ENCODE measurements at places on chromosomes 6 and 20. TPM values are rescaled to one million over a fixed set of nuclear protein-coding genes. Genes with fewer than 3 reads are reported as not detected.

Gene EYS
- total RNA-seq: not detected

DNA sequence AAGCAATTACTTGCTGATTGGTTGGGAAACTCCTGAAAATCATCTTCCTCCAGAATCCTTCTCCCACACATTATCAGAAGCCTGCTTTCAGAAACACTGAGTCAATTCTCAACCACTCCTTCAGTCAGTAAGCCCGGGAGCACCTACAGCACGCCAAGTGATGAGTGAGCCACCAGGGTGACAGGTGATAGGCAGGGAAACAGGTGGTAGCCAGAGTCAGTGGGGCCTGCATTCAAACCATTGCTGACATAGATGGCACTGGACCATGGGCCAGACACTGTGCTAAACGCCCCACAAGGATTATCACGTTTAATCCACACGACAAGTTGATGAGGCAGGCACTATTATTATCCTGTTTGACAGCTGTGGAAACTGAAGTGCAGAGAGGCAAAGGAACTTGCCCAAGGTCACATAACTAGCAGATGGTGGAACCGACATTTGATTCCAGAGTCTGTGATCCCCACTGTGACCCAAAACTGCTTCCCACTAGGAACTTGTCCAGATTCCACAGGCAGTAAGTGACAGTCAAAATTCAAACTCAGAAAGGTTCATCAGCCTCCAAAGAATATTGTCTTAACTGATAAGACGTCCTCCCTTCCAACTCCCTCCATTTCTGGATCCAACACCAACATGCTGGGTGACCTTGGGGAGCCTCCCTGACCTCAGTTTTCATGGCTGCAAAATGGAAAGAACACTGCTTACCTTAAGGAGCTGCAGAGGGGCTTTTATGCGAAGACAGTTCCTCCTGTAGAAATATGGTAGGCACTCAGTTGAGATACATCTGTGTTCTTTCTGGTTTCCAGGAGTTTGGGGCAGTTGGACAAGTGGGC is 23.9 kb upstream of the TOP1 start:
- no peak for DNase-seq

- DNase-seq: no peak
Observed at GRCh38 chr6:47168180-47168579, 126.0 kb upstream of the ADGRF1 start.

DNA sequence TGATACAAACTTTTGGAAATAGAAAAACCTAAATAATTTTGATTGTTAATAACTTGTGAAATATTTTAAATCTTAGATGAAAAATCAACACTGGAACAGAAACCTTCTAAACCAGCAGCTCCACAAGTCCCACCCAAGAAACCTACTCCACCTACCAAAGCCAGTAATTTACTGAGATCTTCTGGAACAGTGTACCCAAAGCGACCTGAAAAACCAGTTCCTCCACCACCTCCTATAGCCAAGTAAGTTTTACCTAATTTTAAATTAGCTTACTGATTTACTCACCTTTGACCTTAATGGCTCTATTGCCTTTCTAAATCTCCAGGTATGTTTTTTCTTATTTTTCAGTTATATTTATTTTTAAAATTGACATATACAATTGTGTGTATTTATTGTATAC is 102.6 kb upstream of the ADGRF4 start:
- DNase-seq: no peak

DNA sequence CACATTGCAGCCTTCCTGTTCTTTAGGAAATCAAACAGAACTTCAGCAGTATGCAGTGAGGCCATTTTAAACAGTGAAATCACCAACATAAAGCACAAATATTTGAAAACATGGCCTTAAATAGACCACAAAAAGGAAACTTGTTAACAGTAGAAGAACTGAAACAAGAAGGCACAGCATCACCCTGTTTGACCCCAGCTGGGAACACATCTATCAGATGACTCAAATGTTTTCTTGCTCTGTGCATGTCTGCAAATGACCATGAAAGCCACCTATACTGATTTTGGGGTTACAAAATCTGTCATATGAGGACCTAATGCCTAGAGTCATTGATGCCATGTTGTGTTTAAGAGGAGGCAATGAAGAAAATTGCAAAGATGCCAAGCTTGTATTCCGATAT is 123.8 kb upstream of the ADGRF1 start:
- DNase-seq: no peak

- DNase-seq: no peak
Observed at GRCh38 chr20:52589251-52589812, 382.8 kb upstream of the TSHZ2 start.

DNA sequence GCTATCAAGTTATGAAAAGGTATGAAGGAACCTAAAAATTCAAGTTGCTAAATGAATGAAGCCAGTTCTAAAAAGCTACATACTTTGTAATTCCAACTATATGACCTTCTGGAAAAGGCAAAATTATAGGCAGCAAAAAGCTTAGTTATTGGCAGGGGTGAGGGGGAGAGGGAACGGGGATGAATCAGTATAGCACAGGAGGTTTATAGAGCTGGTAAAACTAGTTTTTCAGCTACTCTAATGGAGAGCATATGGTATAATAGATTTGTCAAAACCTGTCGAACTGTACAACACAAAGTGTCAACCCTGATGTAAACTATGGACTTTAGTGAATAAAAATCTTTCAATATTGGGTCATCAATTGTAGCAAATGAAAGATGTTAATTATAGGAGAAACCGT is 18.7 kb downstream of the MANEA start:
- no peak for DNase-seq

Gene GUCA1A
- total RNA-seq: not detected

- DNase-seq: no peak
Observed at GRCh38 chr6:89351671-89352277, 748 bp downstream of the UBE2J1 start.

- DNase-seq: no peak
Observed at GRCh38 chr20:51275826-51276225, 252.9 kb upstream of the KCNG1 start.

- no peak for DNase-seq
Observed at GRCh38 chr20:12358006-12358654, 440.4 kb downstream of the BTBD3 start.

DNA sequence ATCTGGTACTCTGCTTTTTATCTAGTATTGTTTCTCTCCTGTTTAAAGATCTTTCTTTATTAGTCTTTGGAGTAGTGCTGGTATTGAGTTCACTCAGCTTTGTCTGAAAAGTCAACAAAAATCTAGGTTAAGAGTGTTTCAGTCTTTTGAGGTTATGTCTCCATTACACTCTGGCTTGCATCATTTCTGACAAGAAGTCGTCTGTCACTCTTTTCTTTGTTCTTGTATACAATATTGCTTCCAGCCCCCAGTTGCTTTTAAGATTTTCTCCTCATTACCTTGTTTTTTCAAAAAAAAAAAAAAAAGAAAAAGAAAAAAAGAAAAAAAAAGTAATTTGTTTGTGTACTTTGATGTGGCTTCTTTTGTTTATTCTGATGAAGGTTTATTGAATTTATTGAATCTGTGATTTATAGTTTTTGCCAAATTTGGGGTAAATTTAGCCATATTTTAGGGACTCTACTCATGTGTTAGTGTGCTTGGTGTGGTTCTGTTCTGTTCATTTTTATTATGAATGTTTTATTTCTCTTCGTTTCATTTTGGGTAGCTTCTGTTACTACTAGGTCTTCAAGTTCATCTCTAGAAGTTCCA is 408.9 kb downstream of the CDKAL1 start:
- no peak for DNase-seq

Gene HAO1
- not detected for total RNA-seq

DNA sequence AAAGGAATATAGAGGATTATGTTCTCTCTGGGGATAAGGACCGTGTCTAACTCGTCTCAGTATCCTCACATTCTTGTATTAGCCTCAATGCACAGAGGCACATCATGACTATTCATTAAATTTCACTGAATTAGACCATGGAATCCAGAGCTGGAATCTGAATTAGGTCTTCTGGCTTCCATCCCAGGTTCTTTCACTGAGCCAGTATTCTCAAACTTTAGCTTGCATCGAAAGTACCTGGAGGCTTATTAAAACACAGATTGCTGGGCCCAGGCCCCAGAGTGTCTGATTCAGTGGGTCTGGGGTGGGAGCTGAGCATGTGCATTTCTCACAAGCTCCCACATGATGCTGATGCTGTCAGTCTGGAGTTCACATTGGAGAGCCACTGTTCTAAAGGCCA is 142.0 kb downstream of the UST start:
- no peak for DNase-seq

DNA sequence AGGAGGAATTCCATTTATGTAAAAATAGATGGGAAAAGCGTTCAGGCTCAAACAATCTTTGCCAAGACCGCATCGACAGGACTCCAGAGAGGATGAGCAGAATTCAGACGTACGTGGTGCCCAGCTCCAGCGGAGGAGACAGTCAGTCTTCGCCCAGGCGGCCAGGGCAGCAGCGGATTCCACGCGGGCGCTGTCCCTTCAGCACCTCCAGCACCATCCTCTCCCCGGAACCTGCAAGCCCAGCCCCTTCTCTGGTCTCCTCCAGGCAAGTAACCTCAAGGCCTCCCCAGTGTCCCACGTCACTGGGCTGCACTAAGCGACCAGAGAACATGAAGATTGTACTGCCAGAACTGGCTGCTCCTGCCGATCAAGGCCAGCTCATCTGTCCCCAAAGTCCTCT is 2.8 kb upstream of the KCNQ2 start:
- DNase-seq: no peak
